Ecto neural progenitor cell (in vitro differentiated cells): ENCODE measurements at places on chromosomes 7 and 10.

- no peak for DNase-seq
Measured at GRCh38 chr10:122630526-122630925, 69.1 kb downstream of the C10orf120 start.

DNA sequence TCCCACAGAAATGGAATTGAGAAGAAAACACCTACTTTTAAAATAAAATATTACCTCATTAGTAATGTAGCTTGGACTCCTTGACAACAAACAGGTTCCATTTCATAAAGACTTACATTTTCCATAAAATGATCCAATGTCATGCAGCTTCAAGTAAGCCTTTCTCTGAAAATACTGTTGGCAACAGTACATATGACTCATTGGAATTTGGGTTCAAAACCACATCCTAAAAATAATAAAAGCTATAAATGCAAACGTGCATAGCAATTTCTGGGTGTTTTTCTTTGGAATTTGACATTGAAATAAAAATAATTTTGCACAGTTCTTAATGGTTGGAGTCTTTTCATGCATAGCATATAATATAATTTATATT is 47.9 kb downstream of the FHIP2A start:
- DNase-seq: no peak

DNA sequence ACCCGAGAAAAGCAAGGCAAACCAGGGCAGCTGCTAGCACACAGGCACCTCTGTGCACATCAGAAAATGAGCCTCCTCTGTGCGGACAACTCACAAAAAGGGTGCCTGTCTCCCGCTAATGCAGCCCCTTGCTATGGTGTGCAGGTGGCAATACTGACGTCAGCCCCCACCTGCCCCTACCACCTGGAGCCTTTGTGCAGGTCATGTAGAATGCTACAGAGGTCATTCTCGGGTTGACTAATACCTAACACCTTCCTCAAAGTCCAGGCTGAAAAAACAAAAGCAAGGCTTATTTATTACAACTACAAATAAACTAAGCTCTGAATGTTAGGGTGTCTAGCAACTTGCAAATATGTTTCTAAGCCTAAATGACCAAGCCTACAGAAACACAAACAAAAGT is 13.9 kb downstream of the PIP4K2A start:
- DNase-seq: no peak

DNA sequence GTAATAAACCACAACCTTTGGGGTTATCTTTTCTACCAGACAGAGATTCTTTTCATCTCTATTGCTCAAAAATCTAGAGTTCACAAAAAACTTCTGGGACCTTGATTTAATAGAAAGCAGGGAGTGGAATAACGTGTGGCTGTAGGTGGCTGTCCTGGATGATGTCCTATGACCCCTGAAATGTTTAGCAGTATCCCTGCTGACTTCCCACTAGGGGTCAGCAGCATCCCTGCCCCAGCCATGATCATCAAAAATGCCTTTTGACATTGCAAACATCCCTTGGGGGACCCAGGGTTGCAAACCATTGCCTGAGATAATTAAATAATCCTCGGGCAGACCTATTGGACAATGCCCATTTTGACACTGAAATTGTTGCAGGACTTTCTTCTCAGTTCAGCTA is 177.1 kb downstream of the USP6NL start:
- no peak for DNase-seq

- DNase-seq: no peak
Measured at GRCh38 chr7:19224951-19225350, 79.7 kb upstream of the FERD3L start.
